ENCODE measurements at places on chromosomes 7 and 10.

DNA sequence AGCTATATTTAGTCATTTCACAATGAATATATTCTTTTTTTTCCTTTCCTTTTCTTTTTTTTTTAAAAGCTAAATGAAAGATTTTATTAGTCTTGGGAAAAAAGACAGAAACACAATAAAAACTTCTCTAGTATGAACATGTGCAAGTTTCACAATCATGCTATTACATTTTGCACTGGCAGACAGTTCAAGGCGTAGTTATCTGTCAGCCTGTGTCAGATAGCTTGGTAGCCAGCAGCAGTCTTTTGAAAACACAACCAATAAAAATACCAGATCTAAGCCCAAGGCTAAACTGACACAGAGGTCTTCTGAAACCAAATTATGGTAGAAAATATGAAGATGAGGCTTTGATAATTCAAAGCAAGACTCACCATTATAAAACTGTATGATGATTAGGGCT lies 205.8 kb upstream of the TEX47 start:
- no peak for DNase-seq

DNA sequence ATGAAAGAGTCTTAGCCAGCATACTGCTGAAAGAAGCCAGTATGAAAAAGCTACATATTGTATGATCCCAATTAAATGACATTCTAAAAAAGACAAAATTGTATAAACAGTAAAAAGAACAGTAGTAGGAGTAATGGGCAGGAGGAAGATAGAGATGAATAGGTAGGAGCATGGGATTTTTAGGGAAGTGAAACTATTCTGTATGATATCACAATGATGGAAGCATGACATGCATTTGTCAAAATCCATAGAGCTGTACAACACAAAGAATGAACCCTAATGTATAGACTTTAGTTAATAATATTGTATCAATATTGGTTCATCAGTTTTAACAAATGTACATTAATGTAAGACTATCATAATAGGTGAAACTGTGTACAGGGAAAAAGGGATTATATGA lies 147.9 kb downstream of the IMMP2L start:
- no peak for DNase-seq

DNA sequence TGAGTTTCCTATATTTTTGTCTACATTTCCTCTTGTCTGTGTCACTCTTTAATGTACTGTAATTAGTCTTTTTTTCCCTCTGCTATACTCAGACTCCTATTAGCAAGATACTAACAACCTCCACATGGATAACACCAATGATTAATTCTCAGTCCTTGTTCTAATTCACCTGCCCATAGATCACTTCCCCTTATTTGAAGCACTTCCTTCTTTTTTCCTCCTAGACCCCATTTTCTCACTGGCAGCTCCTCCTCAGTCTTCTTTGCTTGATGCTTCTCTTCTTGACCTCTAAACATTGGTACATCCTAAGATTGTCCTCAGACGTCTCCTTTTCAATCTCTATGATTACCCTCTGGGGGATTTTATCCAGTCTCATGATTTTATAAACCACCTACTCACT lies 98.2 kb upstream of the IMMP2L start:
- no peak for DNase-seq

GRCh38 chr7:114722562-114722961 lies 199.3 kb upstream of the MDFIC start:
- no peak for DNase-seq

Data from SW 1271 (cell line).